ENCODE measurements at places on chromosomes 5 and 9.

DNA sequence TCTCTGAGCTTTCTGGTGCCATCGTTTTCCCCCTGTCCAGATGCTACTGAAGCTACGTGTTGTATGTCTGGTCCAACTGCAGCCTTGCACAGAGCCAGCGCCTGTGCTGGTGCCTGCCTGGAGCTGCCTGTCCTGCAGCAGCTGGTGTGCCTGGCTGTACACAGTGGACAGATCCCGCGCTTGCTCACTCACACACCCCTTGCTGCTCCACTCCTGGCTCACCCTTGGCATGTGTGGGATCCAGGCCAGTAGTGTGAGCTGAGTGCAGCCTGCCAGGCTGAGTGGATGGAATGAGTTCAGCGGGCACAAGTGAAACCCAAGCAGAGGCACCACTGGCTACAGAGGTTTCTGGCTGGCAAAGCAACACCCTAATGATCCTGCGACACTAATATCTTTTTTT lies 40.4 kb downstream of the FER start:
- peak; percentile 44 for DNase-seq

DNA sequence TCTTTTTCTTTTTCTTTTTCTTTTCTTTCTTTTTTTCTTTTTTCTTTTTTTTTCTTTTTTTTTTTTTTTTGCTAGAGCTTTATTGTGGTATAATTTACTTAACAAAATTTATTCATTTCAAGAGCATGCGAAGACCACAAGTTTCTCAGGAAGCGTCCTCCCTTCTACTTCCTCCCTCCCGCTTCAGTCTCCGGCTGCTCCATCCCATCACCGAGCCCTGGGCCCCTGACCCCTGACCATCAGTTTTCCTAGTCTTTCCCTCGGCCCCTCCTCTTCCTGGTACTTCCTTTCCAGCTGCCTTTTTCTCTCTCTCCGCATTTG lies 34.7 kb downstream of the C9orf152 start:
- DNase-seq: no peak

DNA sequence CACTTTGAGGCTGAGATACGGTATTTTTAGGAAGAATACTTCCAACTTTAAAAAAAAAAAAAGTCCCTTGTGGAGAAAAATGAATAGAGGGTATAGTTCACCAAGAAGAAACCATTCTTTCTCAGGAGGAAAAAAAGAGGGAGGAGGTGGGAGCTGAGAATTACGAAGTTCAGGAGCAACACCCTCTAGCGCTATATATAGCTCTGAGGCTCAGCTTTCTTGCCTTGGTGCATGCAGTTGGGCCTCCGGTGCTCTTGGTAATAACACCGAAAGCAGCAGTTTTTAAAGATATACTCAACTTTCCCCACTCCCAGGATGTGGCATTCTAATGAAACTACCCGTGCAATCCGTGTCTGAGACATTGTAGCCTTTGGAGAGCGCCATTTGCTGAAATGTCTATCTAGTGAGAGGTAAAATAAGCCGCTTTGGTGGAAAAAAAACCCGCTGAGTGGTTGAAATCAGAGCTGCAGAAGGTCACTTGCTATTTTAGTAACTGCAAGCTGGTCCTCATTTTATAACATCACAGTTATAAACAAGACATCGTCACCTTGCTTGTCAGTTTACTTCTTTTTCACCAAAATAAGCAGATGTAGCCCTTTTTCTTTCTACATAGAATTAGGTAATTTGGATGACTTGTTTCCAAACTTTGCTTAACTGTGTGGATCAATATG lies 156.4 kb downstream of the RORB start:
- DNase-seq: no peak

DNA sequence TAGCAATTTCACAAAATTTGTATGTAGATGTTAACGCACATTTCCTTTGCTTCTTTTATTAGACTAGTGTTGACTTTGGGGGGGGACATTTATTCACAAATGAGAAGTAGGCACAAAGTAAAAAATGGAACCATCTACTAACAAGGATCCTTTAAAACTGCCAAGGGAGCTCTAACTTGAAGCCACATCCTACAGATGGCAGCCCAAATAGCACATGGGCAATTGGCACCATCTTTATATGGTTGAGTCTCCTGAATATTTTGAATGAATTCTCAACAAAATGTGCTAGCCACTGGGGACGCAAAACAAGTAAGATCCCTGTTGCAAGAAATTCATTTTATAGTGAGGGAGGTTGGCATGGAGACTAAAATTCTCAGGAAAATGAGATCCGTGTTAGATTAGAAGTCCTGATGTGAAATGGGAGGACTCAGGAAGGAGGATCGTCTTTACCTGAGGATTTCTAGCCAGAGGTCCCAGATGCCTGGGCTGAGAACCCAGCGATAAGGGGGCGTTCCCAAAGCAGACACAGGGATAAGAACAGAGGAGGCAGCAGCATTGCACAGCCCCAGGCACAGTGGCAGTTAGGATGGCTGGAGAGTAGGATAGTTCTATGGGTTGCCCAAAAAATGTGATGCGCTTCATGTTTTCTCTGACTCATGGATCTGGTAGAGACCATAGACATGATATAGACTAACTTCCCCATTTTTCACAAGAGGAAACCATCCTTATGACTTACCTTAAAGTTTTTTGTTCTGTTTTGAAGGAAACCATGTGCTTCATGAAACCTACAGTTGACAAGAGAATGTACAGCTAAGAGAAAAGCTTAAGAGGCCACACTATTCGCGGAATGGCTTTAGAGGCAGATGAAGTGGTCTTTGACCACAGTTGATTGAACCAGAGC lies 37.4 kb downstream of the C9orf152 start:
- no peak for DNase-seq

DNA sequence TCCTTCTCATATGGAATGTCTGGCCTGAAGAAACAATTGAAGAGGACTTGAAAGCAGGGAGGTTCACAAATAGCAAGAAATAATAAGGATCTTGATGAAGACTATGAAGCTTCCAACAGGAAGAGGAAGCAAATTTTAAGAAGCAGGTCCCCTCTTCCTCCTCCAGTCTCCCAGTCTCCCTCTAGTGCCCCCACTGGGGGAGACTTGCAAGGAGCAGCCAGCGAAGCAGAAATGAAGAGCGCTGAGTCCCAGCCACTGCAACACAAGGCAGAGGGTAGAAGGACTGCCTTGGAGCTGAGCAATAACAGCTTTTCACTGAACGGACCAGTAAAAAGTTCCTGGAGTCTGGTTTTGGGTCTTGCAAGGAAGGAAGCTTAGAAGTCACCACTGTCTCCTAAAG lies 32.6 kb upstream of the ACO1 start:
- DNase-seq: no peak

- no peak for DNase-seq
These were observed 200.7 kb downstream of the PARP8 start for GRCh38 chr5:50867140-50867539.

DNA sequence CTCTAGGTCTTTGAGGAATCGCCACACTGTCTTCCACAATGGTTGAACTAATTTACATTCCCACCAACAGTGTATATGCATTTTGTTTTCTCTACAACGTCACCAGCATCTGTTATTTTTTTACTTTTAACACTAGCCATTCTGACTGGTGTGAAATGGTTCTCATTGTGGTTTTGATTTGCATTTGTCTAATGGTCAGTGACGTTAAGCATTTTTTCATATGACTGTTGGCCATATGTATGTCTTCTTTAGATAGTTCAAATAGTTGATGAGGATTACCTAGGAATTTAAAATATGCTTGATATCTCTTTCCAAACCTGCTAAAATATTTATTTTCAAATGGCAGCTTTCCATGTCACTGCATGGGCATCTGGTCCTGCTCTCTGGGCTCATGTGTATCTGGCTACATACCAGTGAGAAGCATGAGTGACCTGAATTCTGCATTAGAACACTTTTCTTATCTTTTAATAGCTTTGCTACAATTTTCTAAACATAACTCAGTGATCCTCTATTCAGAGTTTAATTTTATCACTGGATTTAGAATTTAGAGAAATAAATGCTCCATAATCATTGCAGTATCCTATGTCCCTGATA lies 95.8 kb upstream of the ADAMTS16 start:
- no peak for DNase-seq

GRCh38 chr9:119736491-119737454 lies 367.5 kb upstream of the BRINP1 start:
- no peak for DNase-seq

- DNase-seq: no peak
These were observed 8.7 kb downstream of the CLTB start for GRCh38 chr5:176407456-176408251.

DNA sequence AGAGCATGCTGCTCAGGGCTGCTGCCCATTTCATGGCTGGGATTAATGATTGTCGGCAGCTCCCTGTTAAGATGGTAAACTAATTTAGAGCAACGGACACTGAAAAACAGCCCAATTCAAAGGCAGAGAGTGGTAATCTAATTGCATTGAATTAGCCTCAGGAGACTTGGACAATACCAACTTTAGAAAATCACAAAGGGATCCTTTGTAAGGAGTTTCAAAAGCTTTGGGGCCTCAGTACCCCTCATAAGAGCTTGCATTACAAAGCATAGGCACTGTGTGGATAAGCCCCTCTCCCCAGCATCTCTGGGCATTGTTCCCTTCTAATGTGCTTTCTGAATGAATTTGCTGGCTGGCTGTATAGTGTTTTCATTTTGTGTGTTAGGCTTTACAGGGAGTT lies 6.7 kb downstream of the GLRA1 start:
- DNase-seq: no peak

GRCh38 chr5:17679597-17680203 lies 45.4 kb downstream of the TAF11L14 start:
- DNase-seq: no peak

DNA sequence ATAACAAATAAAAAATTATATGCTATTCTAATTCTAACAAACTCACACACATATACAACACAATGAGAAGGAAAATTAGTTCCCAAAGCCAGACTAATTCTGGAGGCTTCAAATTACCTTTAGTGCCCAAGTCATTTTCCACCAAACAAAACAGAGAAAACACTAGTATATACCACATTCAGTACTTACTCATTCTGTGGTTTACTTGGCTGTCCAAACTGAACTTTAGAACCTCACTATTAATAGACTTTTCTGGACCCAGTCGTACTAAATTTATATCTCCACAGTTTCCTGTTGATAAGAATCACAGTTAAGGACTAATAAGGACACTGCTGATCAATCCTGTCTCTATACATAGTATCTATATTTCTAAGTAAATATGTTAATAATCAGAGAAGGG lies 66.4 kb downstream of the SETX start:
- no peak for DNase-seq

- DNase-seq: peak; percentile 13
These were observed 33.3 kb downstream of the TLE1 start for GRCh38 chr9:81656004-81656403.

DNA sequence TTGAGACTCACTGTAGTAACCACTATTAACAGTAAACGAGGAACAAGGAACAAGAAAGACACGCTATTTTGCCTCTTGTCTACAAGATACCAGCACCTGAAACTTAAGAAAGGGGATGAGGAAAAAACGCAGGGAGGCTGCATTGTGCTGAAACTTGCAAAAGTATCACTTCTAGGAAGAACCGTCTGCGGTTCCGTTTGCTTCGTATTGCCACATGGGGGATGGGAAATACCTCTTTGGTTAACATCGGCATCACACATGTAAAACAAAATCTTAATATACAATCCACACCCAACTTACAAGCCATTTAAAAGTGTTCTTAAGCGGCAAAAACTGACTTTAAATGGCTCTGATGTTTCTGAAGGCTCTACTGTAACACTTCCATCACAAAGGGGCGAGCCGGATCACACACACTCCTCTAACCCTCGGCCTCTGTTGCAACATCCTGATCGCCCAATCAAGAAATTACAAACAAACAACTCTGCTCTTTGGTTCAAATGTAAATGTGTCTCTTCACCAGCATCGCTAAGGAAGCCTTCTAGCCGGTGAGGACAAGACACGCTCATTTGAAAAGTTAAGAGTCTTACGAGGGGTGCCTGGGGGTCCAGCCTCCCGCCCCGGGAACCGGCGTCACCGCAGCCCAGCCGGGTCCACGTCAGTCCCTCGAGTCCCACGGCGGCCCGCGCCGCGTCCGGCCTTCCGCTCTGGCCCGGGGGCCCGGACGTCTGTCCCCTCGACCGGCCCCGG lies 621 bp downstream of the SEC16A start:
- peak; percentile 36 for DNase-seq

DNA sequence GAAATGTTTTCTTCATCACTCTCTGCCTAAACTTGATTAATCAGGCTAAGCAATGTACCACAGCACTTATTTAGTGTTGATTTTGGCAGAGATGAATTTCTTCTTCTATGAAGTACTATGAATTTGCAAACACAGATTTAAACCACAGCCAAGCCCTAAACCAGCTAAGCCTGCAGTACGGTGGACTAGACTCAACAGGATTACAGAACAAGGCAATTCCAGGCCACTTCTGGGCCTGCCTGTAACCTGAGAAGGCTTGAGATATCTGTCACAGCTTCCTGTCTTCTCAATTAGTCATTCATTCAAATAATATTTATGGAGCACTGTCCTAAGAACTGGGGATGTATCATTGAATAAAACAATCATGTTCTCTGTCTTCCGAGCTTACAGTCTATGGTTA lies 32.4 kb upstream of the CAST start:
- DNase-seq: no peak

- DNase-seq: no peak
These were observed 282.1 kb downstream of the CRB2 start for GRCh38 chr9:123637945-123638634.

DNA sequence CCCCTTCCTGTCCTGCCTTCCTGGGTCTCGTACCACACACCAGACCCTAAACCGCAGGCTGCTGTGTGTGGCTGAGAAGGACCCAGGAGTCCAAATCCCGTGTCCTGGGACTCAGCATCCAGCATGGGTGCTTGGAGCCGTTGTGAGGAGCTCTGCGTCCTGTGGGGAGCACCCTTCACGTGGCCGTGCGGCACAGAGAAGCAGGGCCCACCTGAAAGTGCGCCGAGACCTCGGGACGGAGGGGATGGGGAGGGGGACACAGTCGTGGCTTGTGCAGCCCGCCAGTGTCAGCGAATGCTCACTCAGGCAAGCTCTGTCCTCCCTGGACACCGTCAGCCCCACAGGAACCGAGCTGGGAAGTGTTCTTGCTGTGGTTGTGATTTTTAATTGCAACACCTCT lies 244.6 kb downstream of the CACNA1B start:
- DNase-seq: no peak

- DNase-seq: no peak
These were observed 87.9 kb upstream of the FAM169A start for GRCh38 chr5:74953937-74954720.

- no peak for DNase-seq
These were observed 125.1 kb downstream of the HACD4 start for GRCh38 chr9:20906326-20906725.

DNA sequence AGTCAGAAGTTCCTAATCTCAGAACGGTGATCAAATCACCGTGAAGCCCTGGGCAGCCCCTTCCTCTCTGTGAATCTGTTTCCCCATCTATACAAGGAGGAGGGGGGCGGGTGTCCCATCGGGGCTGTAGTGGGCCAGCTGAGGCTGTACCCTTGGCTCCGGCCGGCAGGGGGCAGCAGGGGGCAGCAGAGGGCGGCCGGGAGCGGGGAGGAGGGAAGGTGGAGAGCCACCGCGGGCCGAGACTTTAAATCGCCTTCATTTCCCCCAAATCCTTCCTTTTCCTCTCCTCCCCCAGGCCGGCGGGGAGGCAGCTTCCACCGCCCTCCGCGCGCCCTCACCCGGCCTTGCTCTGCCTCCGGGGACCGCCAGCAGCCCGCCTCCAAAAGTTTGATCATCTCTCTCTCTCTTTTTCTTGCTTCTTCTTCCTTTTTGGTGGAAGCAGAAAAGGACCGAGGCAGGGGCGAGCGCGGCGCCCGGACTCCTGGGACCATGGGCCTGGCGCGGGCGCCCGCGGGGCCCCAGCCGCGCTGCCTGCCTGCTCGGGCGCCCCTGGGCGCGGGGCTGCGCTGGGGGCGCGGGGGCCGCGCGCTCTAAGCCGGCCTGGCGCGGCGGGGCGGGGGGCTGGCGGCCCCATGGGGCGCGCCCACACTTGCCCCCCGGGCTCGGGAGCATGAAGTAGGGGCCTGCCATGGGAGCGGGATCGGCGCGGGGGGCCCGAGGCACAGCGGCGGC lies at the start of gene COL27A1:
Gene COL27A1, plus strand, starts transcription at position 275 of the 732 bp plus-strand sequence. Its CDS starts 414 bp downstream, at position 689.
- DNase-seq: peak; percentile 84
